ENCODE measurements at places on chromosomes 4 and X.
A peak's percentile ranks its signal among the peaks of the same experiment; 100 is the strongest.

DNA sequence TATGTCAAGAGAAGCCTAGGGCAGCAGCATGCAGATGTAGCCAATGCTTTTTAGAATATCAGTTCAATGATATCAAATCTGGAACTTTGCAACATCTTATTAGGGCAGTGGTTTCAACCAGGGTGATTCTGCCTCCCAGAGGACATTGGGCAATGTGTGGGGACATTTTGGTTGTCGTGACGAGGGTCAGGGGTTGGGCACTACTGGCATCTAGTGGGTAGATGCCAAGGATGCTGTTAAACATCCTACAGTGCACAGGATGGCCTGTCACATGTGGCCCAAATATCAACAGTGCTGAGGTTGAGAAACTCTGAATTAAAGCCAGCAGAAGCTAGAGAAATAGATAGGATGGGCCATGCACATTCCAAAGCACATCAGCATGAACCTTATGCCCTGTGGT is 152.3 kb downstream of the AMELX start:
- DNase-seq: no peak

GRCh38 chrX:80016182-80016581 is 1.6 kb downstream of the TBX22 start:
- no peak for DNase-seq

DNA sequence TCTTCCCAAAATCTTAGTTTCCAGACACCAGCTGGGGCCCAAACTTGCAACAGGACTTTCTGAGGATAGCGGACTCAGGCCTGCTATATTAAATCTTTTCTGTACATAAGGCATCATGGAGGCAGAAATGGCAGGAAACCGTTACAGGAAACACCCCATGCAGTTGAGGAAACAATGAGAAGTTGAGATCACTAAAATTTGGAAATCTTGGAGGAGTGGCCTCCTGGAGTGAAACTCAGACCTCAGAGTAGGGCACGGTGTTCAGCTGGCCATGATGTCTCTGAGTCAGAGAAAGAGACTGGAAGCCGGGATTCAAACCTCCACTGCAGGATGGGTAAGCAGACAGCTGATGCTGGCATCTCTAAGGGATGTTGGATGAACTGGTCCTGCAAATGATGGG is 372.6 kb upstream of the CTSO start:
- no peak for DNase-seq

- DNase-seq: no peak
These were observed 539 bp upstream of the SPCS3 start for GRCh38 chr4:176319151-176319703.

DNA sequence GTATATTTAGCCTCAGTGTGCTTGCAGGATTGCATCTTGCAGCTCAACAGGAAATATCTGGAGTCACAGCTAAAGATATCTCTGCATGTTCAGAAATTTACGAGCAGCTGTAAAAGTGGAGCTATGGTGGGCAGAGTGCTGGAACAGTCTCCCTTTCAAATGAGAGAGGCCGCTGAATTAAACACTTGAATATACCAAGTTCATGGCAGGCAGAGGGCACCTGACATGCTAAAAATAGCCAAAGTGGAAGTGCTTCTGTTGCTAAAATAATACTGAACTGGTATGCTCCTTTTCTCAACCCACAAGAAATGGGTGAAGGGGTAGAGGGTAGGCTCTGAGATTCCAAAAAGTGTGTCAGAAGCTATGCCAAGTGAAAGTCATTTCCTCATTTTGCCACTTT is 98.1 kb downstream of the MGST2 start:
- no peak for DNase-seq

GRCh38 chrX:109886122-109886761 is 116.7 kb upstream of the TMEM164 start:
- peak; percentile 40 for DNase-seq

DNA sequence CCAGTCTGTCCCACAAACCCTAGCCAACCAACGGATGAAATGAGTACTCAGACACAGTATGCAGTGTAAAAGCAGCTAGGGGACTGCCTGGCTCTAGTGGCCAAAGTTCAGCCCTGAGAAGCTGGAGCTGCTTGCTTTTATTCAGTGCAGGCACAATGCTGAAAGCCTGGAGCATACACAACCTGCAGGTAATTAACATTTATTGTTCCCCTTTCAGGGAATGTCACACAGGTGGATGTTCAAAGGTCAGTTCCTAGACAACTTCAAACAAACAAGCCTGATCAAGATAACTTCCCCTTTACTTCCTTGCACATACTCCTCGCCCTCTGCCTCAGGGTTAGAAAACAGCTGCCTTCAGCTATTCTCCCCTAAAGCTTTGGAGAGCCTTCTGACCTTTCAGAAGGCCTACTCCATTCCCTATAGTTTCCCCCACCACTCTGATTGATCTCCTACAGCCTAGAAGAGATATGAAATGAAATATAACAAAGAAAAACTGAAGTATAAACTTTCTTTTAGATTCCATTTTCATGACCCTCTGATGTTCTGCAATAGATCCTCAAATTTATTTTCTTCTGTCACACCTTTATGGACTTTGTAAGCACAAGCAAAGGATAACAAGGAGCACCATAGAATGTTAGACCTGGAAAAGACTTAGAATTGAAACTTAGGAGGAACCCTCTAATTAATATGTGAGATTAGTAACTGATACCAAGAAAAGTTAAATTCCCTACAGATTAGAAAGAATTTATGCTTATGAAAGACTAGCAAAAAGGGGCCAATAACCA is 6.8 kb upstream of the DCAF8L1 start:
- DNase-seq: no peak

- no peak for DNase-seq
These were observed 447.8 kb downstream of the SPRY1 start for GRCh38 chr4:123844374-123844773.

- no peak for DNase-seq
These were observed 6.3 kb upstream of the PGAM4 start for GRCh38 chrX:77975755-77976154.

DNA sequence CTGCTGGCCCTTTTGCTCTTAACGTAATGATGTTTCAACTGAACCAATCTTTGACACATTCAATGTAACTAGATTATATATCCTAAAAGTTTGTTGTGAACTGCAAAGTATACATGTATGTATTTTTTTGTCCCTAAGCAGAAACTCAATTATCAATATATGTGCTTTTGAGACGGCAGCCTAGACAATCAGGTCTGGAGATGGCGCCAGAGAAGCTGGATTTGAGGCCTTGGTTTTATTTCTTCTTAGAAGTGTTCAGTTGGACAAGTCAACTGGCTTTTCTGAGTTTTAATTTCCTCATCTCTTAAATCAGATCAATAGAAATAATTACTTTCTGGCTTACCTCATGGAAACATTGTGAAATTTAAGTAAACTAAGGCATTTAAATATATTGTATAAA is 62.5 kb downstream of the DCAF8L1 start:
- DNase-seq: no peak
